NCI-H187 treated with DMSO at 0.1 percent for 48 hours (cell line): ENCODE measurements at places on chromosomes 3 and 15.

GRCh38 chr3:60146121-60146520, 1096.3 kb upstream of the CFAP20DC start:
- no peak for DNase-seq

DNA sequence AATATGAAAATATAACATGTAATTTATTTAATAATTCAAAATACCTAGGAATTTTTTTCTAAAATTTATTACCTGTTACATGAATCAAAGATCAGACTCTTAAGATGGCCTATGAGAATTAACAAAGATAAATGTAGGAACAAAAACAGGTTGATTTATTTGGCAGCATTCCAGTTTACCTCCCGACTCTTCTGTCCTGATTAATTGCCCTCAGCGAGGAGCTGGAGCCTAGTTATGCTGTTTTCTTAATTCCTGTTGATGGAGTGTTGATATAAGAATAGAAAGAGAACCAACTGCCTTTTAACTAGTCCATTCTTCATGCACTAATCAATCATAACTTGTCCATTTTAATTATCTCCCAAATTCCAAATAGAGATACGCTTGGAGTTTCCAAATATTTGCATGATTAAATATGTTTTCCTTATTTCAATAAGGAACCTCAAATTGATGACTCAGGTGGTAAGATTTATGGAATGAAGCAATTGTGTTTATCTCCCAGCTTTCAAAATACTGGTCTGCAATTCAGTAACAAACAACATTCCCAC, 10.6 kb upstream of the CPB1 start:
- no peak for DNase-seq

DNA sequence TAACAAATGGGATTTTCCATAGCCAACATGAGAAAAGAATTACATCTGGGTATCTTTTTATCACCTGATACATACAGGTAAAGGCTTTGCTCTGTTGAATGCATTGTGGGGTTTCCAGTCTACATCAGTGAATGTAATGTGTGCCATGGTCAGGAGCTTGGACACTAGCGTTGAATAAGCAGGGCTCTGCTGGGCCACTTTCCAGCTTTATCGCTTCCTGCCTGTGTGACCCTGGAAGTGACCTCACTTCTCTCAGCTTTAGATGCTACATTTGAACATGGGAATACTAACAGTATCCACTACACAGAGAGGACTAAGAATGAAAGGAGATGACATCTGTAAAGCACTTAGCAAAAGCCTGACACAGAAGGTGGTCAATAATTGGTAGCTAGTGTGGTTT, 40.1 kb downstream of the TTC23 start:
- no peak for DNase-seq

DNA sequence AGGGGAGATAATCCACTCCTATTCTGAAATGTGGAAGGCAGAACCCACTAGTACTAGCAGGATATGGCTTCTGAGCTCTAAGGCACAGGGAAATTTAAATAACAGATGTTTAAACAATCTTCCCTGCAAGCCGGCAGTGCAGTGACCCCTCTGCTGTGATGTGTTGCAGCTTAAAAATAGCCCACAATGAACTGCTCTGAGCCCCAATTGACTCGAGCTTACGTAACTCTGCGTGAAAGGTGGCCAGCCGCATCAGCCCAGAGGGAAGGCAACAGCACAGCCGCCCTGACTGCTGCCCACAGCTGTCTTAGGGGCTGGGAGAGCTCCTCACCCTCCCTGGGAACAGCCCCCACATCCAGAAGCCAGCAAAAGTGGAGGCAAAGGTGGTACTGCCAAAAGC, 12.5 kb upstream of the CAMKV start:
- no peak for DNase-seq

DNA sequence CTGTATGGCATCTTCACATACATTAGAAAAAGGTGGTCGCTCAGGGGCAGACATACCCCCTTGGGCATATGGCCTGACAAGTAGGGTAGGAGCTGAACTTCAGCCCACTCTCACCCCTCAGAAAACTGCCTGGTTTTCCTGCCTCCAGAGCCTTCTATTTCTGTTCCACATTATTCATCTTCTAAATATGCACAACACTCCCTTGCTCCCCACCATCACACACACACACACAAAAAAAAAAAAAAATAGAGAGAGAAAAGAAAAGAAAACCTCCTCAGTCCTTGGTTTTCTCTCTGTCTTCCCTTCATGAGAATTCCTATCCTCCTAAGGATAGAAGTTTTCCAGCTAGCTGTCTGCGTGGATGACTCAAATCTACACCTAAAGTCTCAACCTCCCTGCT, 5.6 kb upstream of the ROPN1 start:
- no peak for DNase-seq

- no peak for DNase-seq
These were observed 248.1 kb upstream of the TRIM42 start for GRCh38 chr3:140429791-140430190.

- DNase-seq, result no peak
These were observed 178.3 kb downstream of the KBTBD8 start for GRCh38 chr3:67176396-67176795.

DNA sequence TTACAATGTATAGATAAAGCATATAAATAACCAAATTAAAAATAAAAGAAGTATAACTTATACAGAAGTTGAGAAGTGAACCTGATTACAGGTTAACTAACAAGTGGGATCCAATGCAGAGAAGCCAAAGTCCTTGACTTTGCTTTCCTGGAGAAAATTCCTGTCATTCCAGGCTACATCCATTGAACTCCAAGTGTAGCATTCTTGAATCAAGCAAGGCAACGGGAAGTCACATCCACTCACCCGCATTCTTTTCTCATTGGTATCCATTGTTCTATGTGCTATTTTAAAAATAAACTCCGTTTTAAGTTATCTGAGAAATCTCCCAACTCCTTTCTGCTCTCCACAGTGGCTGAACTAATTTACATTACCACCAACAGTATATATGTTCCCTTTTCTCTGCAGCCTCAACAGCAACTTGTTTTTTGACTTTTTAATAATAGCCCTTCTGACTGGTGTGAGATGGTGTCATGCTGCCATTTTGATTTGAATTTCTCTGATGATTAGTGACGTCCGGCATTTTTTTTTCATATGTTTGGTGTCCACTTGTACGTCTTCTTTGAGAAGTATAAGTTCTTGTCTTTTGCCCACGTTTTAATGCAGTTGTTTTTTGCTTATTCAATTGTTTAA, 534.3 kb downstream of the ROBO1 start:
- DNase-seq, result no peak

GRCh38 chr3:194313560-194314387, 37.4 kb downstream of the CPN2 start:
- DNase-seq, result no peak

DNA sequence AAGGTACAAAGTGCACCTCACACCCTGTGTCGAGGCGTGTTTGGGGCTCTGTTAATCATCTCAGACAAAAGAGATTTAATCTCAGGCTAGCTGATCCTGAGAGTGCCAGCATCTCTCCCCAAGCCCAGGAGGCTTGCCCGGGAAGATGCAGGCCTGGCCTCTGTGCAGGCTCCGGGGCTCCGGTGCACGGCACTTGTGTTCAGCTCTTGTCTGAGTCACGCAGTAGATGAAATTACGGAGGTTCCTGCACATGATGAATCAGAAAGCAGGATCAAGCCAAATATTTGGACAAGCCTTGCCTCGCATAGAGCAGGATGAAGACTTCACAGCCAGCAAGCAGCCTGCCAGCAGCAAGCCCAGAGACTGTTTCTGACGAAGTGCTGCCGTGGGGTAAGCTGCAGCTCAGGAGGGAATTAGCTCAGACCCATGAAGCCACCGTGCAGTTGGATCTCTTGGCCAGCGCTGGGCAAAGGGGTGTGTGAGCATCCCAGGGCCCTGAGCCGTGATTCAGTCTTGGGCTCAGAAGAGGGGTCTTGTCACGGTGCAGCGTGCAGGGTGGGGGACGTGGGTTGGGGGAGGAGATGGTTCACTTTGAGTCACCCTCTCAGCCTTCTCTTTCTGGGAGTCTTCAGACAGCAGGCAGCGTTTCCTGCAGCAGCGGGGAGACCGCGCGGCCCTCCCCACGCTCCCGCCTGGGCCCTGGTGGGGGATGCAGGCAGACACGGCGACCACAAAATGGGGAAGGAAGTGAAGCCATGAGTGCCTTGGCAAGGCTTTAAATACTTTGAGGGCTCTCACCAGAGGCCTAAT, 89.2 kb upstream of the MEF2A start:
- DNase-seq, result no peak

DNA sequence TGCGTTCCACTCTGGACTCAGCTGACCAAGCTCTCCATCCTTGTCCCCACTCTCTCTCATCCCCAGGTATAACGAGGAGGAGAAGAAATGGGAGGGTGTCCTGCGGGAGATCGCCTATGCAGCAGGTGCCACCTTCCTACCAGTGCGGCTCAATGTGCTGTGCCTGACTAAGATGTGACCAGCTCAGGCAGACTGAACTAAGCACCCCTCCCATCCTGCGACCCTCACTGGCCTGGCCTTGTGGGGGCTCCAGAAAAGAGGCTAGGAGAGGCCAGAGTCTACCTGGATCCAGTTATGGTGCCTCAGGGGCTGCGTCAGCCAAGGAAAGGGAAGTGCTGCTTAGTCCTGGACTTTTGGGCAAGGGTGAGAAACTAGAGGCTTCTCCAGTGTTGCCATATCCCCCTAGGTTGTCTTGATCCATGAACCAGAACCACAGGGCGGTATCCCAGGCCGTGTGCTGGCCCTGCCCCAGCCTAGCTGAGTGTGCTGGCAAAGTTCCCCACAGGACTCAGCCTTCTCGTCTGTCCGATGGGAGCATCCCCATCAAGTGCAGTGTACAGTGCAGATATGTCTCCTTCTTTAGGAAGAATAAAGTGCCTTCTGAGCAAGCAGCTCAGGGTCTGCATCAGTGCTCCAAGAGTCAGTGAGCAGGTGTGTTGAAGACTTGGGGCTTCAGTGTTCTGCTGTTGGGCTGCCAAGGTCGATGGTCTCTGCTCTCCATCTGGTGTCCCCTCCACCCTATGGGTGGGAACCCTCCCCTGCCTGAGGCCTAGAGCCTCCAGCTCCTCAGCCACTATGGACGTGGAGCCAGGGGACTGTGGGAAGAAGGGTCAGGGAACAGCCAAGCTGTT, 6.7 kb downstream of the KLHL40 start:
- no peak for DNase-seq

DNA sequence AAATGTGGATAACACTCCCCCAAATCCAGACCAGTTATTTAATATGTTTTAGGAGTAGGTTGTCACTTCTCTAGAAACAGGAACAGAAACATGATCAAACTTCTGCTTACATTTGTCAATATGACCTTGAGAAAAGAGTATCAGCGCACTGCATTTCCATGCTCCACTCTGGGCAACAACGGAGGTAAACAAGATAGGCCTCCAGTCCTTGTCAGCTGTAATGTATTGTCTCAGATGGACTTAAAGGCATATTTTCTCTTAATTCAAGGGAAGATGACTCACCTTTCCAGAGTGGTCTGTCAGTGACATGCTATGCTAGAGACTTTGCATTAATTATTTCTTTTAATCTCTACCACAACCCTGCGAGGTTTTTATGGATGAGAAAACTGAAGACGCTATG, 51.6 kb upstream of the TCF12 start:
- no peak for DNase-seq

DNA sequence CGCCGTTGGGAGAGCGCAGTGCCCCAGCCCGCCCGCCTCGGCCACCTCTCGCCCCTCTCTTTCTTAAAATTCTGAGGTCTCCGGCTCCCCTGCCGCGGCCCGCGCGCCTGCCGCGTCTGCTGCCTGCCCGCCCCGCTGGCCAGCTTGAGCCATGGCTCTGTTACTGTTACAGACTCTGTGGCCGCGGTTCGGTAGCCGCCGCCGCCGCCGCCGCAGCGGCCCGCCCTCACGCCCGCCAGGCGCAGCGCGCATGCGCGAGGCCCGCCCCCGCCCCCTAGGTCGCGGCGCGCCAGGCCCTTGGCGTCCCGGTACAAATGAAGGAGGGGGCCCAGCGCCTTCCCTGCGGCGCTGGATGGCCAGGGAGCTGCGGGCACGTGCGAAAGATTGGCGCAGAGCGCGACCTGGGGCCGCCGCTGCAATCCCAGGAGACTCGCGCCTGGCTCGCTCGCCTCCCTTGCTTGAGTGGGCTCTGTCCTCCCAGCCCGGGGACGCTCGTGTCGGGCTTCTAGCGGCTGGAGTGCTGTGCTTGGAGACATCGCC, at the start of gene ONECUT1:
TSS of gene ONECUT1 (minus strand) at position 168 of the 540 bp plus-strand sequence. CDS start 452 bp downstream, outside the sequence.
- DNase-seq, result no peak

DNA sequence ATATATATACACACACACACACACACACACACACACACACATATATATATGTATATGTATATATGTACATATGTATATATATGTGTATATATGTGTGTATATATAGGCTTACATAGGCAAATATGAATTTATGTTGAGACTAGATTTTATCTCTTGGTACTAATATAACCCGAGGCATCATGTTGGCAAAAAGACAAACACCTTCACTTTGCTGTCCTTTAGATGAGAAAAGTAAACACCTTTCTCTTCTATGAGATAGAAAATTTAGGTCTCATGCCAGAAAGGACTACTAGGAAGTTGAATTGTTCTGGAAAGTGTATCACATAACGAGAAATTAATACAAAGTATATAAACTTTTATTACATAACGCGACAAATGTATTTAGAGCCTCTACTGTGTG, 19.6 kb upstream of the LEO1 start:
- no peak for DNase-seq

GRCh38 chr3:107817076-107817475, 273.8 kb downstream of the CD47 start:
- no peak for DNase-seq

- DNase-seq, result no peak
These were observed 621.5 kb upstream of the SEMA6D start for GRCh38 chr15:47095833-47096232.

- DNase-seq, result no peak
These were observed 36.6 kb upstream of the CD47 start for GRCh38 chr3:108127301-108127988.

- DNase-seq, result no peak
These were observed 30.3 kb downstream of the TPRA1 start for GRCh38 chr3:127560051-127560787.
